ENCODE measurements at places on chromosomes 6 and 20.

GRCh38 chr6:41286544-41287346, at the start of gene TREM1:
TREM1 (minus strand) TSS chr6:41286682; CDS start chr6:41286655, 27 bp downstream.
- peak; percentile 4 for DNase-seq

DNA sequence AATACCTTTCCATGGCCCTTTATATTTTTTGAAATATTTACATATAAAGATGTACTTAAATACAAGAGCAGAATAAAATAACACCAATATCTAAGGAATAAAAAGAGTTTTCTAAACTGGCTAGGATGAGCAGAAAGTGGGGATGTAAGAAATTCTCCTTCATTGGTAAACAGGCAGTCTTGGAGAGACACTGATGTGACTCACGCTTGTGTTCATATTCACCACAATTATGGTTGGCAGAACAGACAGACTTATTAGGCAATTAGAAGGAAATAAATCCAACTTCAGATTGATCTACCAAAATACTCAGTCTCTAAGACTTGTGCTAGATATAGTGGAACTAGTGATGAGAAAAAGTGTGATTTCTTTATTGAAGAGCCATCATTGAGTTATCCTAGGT, 463.7 kb downstream of the CDC5L start:
- DNase-seq = no peak

DNA sequence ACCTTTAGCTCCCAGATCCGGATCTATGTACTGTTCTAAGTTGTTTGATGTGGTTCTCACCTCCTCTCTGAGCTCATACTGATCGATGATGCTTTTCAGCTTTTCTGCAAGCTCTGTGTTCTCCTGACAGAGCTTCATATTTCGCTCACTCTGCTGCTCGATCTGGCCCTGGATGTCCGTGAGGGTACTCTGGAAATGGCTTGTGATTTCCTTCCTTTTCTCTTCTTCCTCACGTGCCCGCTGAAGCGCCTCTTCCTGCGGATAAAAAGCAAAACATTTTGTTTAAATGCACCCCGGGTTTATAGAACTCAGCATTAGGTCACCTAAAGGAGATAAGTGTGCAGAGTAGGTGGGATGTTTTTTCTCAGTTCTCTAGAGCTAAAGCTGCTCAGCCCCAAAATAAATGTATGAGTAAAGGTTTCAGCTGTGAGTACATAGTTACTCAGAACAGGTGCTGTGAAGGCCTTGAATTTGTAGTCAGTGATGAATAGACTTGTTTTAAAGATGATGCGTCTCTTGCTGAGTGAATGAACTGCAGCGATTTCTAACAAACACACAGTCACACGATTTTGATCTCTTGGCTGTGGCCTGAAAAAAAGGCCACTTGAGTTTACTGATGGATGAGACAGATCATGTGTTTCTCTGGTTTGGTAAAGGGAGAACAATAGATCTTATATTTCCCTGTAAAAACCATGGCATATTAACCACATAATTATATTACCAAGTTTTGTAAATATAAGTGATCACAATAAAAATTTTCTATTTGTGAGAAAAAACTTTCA, 29.1 kb downstream of the TXLNB start:
- no peak for DNase-seq

DNA sequence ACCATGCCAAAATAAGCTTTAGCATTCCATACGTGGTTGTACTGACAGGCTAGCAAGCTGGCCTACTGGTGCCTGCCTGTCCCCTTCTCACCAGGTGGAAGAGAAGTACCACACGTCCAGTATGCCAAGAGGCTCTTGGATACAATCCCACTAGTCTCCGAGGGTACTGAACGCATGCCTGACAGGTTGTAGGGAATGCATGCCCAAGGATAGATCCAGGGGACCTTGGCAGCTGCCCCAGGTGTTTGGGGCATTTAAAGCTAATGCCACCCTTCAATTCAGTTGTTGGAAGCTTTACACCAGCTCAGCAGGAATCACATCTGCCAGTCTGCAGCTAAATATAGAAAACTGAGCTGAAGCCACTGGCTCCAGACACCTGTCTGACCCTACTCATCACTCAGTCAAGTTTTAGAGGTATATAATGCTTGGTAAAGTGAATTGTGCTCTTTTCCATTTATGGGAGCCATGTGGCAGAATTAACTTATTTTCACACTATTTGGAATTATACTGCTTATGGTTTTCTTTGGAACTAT, 4.9 kb downstream of the TUBB2B start:
- DNase-seq = no peak

GRCh38 chr6:43821101-43821886, 51.3 kb downstream of the VEGFA start:
- DNase-seq = no peak

- DNase-seq = no peak
Measured at GRCh38 chr6:149097794-149098193, 219.7 kb upstream of the TAB2 start.

DNA sequence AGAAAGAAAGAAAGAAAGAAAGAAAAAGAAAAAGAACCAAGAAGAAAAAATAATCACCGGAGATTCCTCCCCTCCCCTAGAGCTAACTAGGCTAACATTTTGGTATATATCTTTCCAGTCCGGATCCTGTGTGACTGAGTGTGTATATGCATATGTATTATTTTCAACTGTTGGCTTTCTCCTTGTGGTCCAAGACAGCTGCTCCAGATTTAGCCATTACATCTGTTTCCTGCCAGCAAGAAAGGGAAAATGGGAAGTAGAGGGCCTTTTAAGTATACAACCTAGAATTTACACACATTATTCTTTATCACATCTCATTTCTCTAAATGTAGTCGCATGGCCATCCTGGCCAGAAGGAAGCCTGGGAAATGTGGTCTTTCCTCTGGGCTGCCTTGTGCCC, 15.2 kb downstream of the SLC52A3 start:
- no peak for DNase-seq

DNA sequence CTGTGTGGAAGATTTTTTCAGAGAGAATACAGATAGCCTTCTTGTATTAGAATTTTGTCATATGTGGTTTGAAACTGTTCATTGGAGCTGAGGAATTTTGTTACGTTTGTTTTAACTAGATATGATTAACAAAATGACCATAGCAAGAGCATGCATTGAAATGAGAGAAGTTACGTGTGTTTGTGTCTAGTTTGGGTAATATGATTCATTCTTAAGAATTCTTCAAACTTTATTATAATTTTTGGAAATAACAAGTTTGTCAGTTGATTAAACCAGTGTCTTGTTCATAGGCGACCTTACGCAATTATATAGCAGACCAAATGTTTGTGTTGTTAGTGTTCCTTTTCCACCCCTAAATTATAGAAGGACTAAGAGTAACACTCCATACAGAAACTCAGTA, 5.5 kb downstream of the GMNN start:
- DNase-seq = no peak

GRCh38 chr6:23696992-23697391, 429.0 kb upstream of the NRSN1 start:
- DNase-seq = no peak
